Urinary bladder (tissue), 4 donors: ENCODE measurements at places on chromosomes 6 and 20. TPM values are rescaled to one million over a fixed set of nuclear protein-coding genes. Genes with fewer than 3 reads are reported as not detected.

- DNase-seq, result no peak
Observed at GRCh38 chr6:113881478-113881980, 24.4 kb downstream of the MARCKS start.

GRCh38 chr20:22339946-22340345, 244.4 kb downstream of the FOXA2 start:
- no peak for DNase-seq

Gene JAG1
- total RNA-seq, result 131 TPM

Gene PI3
- not detected for total RNA-seq

GRCh38 chr6:158009935-158010585, 28.4 kb downstream of the SYNJ2 start:
- DNase-seq, result no peak

DNA sequence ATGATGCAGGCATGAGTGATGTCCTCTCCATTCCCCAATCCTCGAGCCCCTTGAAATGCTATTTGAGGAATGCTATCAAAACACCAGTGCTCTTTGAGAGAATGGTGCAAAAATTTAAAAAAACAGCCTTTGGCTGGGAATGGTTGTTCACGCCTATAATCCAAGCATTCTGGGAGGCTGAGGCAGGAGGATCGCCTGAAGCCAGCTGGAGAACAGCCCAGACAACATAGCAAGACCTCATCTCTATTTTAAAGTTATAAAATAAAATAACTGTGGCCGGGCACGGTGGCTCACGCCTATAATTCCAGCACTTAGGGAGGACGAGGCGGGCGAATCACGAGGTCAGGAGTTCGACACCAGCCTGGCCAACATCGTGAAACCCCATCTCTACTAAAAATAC, 4.2 kb upstream of the VARS1 start:
- DNase-seq, result no peak

DNA sequence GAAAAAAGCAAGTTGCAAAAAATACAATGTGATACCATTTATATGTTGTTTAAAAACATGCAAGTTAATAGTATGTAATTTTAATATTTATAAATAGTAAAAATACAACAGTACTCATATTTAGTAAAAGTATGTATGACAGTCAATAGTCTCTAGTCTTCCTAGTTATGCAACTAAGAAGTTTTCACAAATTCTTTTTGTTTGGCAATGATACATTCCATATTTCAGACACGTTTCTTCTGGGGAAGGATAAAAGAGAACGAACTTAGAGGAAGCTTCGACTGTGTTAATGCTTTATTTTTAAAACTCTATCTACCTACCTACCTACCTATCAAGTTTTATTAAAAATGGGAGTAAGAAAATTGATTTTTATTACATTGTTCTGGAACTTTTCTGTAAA, 77.7 kb downstream of the UBE3D start:
- no peak for DNase-seq

GRCh38 chr6:33093855-33094254, 18.1 kb downstream of the HLA-DPB1 start:
- DNase-seq, result no peak

- no peak for DNase-seq
Observed at GRCh38 chr6:30790724-30791383, 46.5 kb upstream of the IER3 start.

DNA sequence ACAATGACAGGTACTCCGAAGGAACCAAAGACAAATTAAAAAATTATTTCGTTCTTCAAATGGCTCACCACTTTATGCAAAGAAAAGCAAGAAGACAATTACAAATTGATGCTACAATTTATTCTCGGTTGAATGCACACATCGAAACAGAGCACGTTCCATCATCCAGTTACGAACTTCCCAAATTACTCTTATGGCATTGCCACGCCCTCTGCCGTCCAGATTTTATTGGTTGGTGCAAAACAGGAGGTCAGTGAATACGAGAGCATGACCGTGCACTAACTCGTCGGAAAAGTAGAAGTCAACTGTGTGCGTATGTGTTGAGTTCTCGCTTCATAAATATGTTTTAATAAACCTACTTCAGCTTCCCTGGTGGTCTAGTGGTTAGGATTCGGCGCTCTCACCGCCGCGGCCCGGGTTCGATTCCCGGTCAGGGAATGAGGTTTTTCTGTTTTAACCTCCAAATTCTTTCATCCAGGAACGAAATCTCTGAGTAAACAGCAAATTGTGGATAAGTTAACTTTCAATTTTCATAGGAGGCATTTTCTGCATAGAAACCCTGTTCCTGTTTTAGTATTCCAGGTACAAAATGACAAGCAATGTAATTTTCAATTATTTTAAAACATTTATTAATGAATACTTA, 23.2 kb downstream of the ZNF311 start:
- peak; percentile 92 for DNase-seq

- no peak for DNase-seq
Observed at GRCh38 chr20:3998998-3999397, 16.4 kb downstream of the RNF24 start.

Gene TBXT
- not detected for total RNA-seq

GRCh38 chr6:30007132-30007764, 53.8 kb upstream of the POLR1H start:
- DNase-seq, result no peak

GRCh38 chr6:18561037-18561750, 174.0 kb downstream of the RNF144B start:
- DNase-seq, result no peak

GRCh38 chr6:5012519-5012918, 8.7 kb upstream of the RPP40 start:
- DNase-seq, result no peak

Gene MARCKS
- 193 TPM for total RNA-seq

Gene LST1
- total RNA-seq, result 4.2 TPM

- no peak for DNase-seq
Observed at GRCh38 chr6:133817460-133818047, 71.4 kb upstream of the TCF21 start.

Gene WFDC5
- total RNA-seq, result 0.26 TPM

Gene HLA-DOB
- total RNA-seq, result 0.42 TPM

- DNase-seq, result peak; percentile 63
Observed at GRCh38 chr6:28399350-28400121, at the start of gene ZSCAN12. Gene ZSCAN12, minus strand, starts transcription at chr6:28399747. Its CDS starts 1,342 bp downstream, at chr6:28398405.

GRCh38 chr6:81751388-81752083, 945 bp downstream of the TENT5A start:
- no peak for DNase-seq

DNA sequence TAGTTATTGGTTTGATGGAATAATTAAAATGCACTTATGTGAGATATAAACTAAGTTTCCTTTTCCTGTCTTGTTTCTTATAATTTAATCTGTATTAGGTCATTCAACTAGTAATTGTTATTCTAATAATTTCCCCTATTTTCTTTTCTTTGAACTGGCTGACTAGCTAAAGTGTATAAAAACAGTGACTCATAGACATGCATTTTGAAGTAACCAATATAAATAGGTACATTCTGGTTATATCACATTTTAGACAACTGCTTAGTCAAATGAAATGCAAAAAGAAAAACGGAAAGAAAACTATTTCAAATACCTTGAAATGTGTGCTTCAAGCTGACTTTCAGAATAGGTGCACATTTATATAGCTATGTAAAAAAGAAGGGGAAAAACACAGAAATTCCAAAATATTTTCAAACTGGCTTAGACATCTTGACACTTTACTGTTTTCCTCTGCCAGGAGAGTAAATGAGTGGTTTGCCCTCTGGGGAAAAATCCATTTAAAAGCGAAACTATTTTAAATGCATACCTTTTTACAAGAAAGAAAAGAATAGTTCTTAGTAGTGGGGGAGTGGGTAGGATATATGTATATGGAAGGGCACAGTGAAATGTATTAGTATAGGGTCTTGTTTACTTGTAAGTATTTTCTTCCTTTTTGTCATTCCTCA, 28.3 kb downstream of the KCNQ5 start:
- no peak for DNase-seq

Gene CD24
- 283 TPM for total RNA-seq

DNA sequence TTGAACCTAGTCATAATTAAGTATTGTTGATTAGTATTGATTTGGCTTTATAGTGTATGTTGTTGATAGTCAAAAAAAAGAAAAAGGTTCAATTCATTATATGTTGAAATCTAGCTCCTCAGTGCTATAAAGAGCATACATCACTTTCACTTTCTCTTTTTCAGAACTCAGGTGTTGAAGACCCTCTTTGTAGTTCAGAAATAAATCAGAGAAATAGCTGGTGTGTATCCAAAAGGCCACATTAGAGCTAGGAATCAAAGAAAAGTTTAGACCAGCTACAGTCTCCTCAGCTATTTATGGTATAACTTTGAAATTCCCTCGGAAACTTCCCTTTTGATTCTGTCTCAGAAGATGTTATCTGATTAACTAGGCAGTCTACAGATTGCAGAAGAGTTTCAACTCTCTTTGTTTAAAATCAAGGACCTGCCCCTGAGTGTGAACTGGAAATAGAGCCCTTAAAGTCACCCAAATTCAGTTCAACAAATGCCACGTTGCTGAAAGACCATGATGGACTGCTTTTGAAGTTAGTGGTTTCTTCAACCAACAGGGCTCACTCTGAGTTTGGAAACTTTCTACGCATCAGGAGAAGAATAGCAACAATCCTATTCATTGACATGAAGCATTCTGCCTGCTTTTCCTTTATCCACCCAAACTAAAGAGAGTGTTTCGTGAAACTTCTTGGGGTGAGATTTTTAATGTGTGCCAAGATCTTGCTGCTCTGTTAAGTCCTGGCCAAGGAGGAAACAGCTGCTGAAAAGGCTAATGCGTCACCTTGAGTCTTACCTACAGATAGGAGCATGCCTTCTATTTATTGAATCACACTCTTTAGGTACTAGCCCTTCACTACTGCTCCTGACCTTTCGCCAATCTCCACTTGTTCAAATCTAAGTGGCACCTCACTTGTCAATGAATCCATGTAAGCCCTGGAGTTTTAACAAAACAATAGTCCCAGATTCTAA, 111.7 kb downstream of the TNFRSF21 start:
- DNase-seq, result no peak

DNA sequence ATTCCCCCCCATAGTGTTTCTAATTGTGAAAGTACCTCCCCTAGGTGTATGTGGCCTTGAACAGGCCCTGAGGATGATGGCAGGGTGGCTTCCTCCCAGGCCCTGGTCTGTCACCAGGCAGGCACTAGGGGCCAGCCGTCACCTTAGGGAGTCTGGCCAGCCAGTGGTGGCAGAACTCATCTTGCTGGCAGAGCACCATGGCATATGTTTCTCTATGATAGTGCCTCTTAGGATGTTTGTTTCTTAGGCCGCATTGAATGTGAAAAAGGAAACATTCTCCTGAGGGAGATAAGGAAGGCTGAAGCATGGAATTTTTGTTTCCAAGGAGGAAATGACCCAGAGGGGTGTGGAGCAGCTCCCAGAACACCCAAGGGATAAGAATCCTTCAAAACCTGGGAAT, 45.2 kb upstream of the KLHL31 start:
- DNase-seq, result no peak

Gene JPH2
- 40.5 TPM for total RNA-seq

Gene OR2H1
- total RNA-seq, result not detected

DNA sequence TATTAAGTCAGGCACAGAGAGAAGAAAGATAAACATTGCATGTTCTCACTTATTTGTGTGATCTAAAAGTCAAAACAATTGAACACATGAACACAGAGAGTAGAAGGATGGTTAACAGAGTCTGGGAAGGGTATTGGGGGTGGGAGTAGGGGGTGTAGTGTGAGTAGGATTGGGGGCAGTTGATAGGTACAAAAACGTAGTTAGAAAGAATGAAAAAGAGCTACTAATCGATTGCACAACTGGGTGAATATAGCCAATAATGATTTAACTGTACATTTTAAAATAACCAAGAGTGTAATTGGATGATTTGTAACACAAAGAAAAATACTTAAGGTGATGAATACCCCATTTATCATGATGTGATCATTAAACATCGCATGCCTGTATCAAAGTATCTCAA, 333.3 kb downstream of the HAO1 start:
- DNase-seq, result no peak

- DNase-seq, result no peak
Observed at GRCh38 chr6:106787327-106788196, 158.2 kb downstream of the QRSL1 start.
